ENCODE measurements at places on chromosomes 2 and 18.

DNA sequence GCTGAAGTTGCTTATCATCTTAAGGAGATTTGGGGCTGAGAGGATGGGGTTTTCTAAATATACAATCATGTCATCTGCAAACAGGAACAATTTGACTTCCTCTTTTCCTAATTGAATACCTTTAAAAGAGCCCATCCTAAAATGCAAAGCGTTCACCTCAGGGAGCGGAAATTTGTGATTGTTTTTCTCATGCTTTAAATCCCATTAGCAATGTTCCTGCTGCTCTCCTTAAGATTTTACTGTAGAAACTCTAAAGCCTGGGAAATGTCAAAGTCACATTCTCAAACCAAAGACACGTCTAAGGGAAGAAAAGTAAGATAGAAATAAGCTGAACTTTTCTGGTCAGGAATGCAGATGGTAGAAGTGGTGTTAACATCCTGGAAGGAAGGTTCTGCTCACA lies 285.8 kb upstream of the MAP2 start:
- ATAC-seq, result no peak

DNA sequence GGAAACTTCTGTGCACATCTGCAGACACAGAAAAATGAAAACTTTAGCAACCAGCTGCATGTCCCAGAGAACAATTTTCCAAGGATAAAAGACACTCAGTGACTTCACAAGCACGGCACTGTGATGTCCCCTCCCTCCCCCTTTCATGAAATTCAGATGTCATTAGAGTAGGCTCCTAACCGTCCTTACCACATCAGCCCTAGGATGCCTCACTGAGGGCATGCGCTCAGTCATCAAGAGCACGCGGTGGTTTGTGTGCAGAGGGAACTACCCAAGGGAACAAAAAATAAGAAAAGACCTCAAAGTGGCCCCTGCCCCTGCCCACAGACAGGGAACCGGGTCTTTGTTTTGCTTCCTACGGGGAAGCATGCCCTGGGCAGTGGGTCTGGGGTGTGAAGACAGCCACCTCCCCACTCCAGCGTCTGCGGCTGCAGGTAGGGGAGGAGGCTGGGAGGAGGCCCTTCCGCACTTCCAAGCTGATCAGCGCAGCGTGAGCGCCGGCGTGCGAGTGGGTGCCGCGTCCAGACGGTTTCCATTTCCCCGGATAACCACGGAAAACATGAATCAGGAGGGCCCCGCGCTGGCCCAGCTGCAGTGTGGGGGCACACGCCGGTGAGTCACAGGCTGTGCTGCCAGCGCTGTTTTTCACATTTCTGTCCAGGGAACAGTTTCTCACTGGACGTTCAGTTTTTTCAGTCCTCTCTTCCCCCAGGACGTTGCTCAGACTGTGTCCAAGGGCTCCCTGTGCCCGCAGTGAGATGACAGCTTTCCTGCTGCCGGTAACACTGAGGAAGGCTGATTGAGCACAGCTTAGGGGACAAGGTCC lies 70.6 kb downstream of the COPS8 start:
- peak; percentile 39 for ATAC-seq

GRCh38 chr2:25036221-25036559 lies 5.7 kb upstream of the EFR3B start:
- no peak for ATAC-seq

DNA sequence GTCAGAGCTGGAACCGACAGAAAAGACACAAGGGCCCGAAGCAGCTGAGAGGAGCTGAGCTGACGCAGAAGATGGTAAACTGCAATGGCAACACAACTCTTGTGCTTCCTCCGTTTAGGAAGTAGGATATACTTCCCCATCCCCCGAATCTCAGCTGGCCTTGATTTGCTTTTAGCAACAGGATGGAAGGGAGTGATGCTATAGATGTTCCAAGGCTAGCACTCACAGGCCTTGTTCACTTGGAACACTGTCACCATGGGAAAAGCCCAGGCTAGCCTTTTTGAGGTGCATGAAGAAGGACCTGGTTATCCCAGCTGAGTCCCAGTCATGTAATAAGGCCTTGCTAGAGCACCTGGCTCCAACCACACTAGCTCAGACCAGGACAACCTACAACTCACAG lies 26.0 kb downstream of the STAT1 start:
- no peak for ATAC-seq

DNA sequence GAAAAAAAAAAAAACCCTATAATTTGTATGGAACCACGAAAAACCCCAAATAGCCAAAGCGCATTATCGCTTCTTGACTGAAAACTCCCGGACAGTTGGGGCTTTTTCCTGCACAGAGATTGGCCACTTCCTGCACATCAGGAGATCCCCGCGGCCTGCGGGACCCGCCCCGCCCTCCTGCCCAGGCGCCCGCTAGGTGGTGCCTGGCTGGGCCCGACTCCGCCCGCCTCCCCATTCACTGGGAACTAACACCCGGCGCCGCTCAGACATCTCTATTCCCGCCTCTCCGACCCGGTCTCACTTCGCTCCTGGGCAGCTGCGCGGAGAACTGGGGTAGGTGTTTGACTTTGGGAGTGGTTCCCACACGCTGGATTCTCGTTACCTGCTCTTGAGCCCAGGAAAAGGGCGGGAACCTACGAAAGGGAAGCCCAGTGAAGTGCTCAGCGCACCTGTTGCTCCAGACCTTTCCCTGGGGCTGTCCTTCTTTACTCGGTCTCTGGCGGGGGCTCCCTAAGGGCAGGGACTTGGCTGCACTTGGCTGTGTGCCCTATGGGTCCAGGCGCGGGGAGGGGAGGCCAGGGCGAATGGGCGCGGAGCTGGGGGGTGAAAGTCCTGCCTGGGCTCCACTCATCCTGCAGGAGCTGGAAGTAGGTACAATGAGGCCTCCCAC lies at the start of gene HMSD:
HMSD (plus strand) TSS at position 234 of the 670 bp plus-strand sequence. CDS start 4,155 bp downstream, outside the sequence.
- peak; percentile 95 for ATAC-seq

DNA sequence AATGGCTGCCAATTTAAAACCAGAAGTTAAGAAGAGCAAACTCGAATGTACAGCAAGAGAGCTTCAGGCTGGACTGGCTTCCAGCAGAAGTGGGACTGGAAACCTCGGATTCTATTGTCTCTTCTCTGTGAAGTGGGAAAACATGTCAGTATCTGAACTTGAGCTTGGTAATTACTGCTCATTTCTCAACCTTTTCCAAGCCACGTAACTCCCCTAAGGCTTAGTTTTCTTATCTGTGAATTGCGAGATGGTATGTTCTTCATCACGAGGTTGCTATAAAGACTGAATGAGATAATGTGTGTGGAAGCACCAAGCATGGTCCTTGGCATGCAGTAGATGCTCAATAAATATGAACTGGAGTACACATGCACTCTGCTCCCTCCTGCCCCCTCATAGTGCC lies 259.4 kb upstream of the SPRED2 start:
- no peak for ATAC-seq

DNA sequence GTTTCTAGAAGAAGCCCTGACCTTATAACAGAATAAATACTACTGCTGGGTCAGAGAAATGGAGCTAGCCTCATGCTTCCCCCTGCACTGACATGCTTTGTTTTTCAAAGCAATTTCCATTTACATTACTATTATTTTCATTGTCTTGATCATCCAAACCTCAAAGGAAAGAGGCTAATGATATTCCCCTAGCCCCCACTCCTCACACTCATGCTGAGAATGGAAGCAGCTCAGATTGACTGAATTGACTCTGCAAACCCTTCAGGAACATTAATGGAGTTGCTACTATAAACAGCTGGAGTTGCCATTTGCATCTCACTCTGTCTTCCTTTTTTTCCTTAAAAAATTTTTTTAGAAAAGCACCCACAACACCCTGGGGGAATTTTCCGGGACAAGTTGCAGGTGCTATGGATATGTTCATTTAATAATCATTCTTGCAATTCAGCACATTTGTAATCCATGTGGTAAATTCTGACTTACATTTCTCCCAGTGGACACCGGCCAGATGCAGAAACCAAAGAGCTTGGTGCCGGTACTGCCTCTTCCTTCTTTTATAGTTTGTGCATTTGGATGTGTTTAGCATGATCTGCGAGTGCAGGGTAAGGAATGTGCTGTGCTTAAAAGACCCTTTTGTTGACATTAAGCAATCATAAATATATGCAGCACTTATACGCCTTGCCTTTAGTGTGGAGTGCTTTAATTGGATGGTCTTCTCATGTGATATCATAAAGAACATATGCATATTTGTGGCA lies 103.3 kb upstream of the OSR1 start:
- no peak for ATAC-seq
